ENCODE measurements at places on chromosomes 3 and 15.

DNA sequence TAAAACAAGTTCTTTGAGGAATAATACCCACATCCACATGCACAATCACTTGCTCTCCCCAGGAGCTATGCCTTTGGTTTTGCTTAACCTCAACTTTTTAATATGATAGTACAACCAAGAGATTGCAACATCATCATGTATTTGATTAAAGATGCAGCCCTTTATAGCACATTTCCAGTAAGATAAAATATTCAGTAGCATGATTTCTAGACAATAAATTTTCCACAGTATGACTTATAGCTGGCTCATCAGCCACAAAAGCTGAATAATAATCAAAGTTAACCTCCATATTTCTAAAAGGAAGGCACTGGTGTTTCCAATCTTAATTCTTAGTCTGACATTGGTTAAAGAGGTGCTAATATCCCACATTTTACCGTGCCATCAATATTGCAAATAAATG lies 622.5 kb downstream of the TBL1XR1 start:
- DNase-seq = no peak

DNA sequence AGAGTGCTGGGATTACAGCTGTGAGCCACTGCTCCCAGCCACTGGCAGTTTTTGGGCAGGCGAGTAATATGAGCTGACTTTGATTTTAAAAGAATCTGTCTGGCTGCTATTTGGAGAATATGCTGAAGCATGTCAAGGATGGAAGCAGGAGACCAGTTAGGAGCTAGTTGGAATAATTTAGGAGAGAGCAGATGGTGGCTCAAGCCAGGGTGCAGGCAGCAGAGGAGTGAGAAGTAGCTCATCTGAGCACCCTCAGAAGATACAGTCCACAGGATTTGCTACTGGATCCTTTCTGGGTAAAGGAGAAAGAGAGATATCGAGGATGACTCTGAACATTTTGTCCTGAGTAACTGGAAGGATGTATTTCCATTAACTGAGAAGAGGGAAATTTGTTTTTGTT lies 30.4 kb upstream of the BDH1 start:
- no peak for DNase-seq

- DNase-seq = no peak
These were observed 29.1 kb upstream of the LYSMD4 start for GRCh38 chr15:99762288-99762687.

GRCh38 chr3:142272200-142272891 lies 47.0 kb upstream of the GK5 start:
- no peak for DNase-seq

GRCh38 chr3:359672-360071 lies 163.1 kb downstream of the CHL1 start:
- DNase-seq = no peak

- peak; percentile 98 for DNase-seq
These were observed 10.0 kb upstream of the MBNL1 start for GRCh38 chr3:152258448-152259393.

GRCh38 chr15:79494384-79494909 lies 62.3 kb downstream of the MINAR1 start:
- DNase-seq = no peak
